Left lobe of liver (tissue), 2 donors: ENCODE measurements at places on chromosomes 13 and 19. TPM values are rescaled to one million over a fixed set of nuclear protein-coding genes. Genes with fewer than 3 reads are reported as not detected.

RYR1 gene
- 0.68 TPM for total RNA-seq

RRAS gene
- 8.9 TPM for total RNA-seq

CEACAM16 gene
- total RNA-seq, result not detected

PSG6 gene
- not detected for total RNA-seq

RAB8A gene
- 56.5 TPM for total RNA-seq

TUBA3C gene
- not detected for total RNA-seq

ELSPBP1 gene
- not detected for total RNA-seq

ANO8 gene
- total RNA-seq, result 9.6 TPM

PSG1 gene
- total RNA-seq, result not detected

GPR4 gene
- 1.2 TPM for total RNA-seq

ZNF610 gene
- not detected for total RNA-seq

PPP1R37 gene
- total RNA-seq, result 11.3 TPM

REEP6 gene
- total RNA-seq, result 118 TPM

UTP14C gene
- total RNA-seq, result 7.9 TPM

SMIM44 gene
- not detected for total RNA-seq

CACNA1A gene
- 0.30 TPM for total RNA-seq

ADGRE3 gene
- total RNA-seq, result 0.10 TPM

CYP4F12 gene
- 98.6 TPM for total RNA-seq

HSD11B1L gene
- total RNA-seq, result 4.1 TPM

IFT88 gene
- total RNA-seq, result 7.9 TPM

SULT2A1 gene
- total RNA-seq, result 347 TPM

LRP3 gene
- total RNA-seq, result 45.7 TPM

CGB3 gene
- not detected for total RNA-seq

VN1R2 gene
- not detected for total RNA-seq

ERCC5 gene
- total RNA-seq, result 23.9 TPM

IGLON5 gene
- total RNA-seq, result 0.86 TPM

PTH2 gene
- not detected for total RNA-seq

DOCK9 gene
- total RNA-seq, result 18.1 TPM

CDKN2D gene
- 1.3 TPM for total RNA-seq

IL12RB1 gene
- 0.25 TPM for total RNA-seq

EGLN2 gene
- total RNA-seq, result 42.2 TPM

LGALS7 gene
- total RNA-seq, result not detected

NPHS1 gene
- not detected for total RNA-seq

SYNE4 gene
- 6.5 TPM for total RNA-seq

ZNF836 gene
- total RNA-seq, result 2.6 TPM

UPK1A gene
- total RNA-seq, result not detected
